Tibial nerve (tissue), 4 donors: ENCODE measurements at places on chromosomes 7 and 10.

DNA sequence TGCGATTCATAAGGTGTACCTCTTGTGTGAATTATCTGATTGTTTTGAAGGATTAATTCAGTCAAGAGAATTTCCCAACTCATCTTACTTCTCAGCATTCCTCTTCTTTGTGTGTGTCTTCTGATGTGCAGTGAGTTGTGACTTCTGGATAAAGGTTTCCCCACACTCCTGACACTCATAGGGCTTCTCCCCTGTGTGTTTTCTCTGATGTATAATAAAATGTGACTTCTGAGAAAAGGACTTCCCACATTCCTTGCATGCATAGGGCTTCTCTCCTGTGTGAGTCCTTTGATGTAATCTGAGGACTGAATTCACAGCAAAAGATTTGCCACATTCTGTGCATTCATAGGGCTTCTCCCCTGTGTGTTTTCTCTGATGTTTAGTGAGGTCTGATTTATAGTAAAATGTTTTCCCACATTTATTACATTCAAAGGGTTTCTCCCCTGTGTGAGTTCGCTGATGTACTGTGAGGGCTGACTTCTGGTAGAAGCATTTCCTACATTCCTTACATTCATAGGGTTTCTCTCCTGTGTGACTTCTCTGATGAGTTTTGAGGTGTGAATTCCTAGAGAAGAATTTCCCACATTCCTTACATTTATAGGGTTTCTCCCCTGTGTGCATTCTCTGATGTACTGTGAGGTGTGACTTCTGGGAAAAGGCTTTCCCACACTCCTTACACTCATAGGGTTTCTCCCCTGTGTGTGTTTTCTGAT is 24.2 kb downstream of the ZNF25 start:
- DNase-seq = no peak

- no peak for DNase-seq
Observed at GRCh38 chr10:91705948-91706670, 73.2 kb upstream of the PPP1R3C start.

GRCh38 chr10:2813286-2813685 is 254.1 kb upstream of the PFKP start:
- DNase-seq = no peak

GRCh38 chr7:107606303-107606702 is 26.3 kb downstream of the BCAP29 start:
- DNase-seq = no peak

- no peak for DNase-seq
Observed at GRCh38 chr7:74193054-74193453, 16.8 kb upstream of the LAT2 start.
